Natural killer cell (primary cell): ENCODE measurements at places on chromosomes 12 and 14. TPM values are rescaled to one million over a fixed set of nuclear protein-coding genes. Genes with fewer than 3 reads are reported as not detected.

Gene IAPP
- not detected for total RNA-seq

Gene LBHD2
- total RNA-seq, result not detected

Gene ENDOU
- total RNA-seq, result 0.41 TPM

Gene HCAR1
- total RNA-seq, result not detected

Gene GLIPR1L1
- not detected for total RNA-seq

Gene KCNH3
- total RNA-seq, result 1.6 TPM

Gene OTOGL
- total RNA-seq, result not detected

Gene KRT81
- total RNA-seq, result 1.3 TPM

Gene FGF6
- not detected for total RNA-seq

Gene CFAP251
- total RNA-seq, result 0.59 TPM

Gene CAPZA3
- not detected for total RNA-seq

DNA sequence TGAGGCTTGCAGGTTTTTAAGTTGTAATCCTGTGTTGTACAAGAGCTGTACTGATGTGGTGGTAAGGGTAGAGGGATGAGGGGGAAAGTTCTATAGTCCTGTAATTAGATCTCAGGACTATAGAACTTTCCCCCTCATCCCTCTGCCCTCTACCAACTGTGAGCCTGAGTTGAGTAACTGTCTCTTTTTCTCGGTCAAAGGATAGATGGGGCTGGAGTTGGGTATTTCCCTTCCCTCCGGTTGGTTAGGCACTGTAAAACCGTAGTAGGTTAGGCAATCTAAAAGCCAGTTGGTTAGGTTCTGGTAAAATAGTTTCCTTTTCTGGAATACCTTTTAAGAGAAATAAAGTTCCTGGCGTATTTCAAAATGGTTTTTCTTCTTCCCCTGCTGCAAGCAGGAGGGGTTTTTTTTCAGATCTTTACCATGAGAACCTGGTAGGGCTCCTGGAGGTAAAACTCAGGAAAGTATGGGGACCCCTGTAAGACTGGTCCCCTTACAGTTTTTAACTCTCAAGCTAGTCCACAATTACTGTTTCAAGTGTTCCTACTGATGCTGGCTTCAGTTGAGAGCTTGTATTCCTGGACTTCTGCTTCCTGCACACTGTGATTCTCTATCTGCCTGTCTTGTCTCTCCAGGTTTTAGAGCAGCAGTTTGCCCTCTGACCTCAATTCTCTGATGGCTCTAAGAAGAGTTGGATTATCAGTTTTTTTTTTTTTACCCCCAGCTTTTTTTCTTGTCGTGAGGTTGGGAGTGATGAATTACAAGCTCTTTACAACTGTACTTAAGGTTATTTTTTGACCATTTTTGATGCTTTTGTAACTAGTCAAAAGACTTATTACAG is 58.7 kb downstream of the FUT8 start:
- DNase-seq, result no peak

DNA sequence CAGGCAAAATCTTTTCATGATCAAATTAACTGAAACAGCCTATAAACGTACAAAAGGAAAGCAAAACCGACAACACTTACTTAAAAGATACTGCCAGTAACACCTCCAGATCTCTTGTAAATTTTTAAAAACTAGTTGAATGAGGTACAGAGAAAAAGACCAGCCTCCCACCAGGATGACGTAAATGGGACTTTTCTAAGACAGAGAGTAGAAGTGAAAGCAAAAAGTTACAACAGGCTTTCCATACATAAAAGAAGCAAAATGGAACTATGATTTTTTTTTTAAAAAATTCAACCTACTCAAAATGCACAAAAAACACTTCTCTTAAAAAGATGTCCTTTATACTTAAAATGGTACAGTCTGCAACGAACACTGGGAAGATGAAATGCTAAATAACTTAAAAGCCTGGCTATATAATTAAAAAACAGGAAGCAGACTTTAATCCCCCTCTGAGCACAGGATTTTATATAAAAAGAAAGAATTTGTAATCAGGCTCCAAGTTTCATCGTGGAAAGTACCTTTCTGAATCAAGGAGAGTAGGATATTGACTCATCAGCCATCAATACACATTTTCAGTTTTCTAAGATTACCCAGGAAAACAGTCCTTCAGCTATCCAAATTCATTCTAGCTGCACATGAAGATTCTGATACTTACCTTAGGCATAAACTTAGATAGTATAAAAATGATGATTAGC is 14.2 kb upstream of the MYO1A start:
- peak; percentile 92 for DNase-seq

- DNase-seq, result no peak
Measured at GRCh38 chr12:128767518-128767917, 56.2 kb downstream of the SLC15A4 start.

DNA sequence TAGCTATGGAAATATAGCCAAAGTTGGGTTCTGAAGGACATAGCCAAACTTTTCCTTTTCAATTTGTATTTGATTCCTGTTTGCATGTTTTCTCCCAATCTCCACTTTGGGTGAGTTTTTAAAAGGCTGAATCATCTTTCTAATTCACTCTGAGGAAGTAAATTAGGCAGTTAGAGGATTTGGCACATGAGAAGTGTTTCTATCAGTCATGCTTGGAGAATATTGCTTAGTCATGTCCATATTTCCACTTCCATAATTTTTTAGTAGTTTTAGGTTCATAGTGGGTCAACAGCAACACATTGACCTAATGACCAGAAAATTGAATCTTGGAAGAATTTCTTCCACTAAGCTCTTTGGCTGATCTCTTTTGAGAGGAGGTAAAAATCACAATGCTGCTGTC is 21.8 kb downstream of the IRAK3 start:
- no peak for DNase-seq

DNA sequence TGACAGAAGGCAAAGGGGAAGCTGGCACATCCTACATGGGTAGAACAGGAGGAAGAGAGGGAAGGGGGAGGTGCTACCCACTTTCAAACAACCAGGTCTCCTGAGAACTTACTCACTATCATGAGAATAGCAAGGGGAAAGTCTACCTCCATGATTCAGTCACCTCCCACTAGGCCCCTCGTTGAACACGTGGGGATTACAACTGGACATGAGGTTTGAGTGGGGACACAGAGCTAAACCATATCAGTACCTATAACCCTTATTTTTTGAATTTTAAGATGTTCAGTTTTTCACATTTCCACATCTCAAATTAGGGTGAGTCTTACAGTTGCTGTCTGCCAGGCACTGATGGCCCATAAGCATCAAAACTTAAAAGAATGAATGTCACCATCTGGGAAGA is 80.2 kb upstream of the ST8SIA1 start:
- DNase-seq, result no peak

DNA sequence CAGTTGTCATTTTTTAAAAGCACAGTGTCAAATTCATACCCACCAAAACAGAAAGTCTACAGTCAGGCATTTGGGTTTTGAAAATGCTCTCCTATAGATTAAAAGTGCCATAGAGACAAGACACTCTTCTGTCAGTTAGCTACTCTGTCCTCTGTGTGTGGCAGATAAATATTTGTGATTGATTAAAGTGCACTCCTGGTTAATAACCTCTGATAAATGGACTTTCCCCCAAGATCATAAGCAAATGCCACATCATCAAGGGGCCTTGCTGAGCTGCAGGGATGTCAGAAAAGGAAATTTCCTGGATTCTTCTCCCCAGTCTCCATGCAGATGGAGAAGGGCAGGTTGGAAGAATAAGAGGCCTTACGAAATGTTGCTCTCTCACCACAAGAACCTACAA is 1329.5 kb upstream of the TMEM132C start:
- no peak for DNase-seq

DNA sequence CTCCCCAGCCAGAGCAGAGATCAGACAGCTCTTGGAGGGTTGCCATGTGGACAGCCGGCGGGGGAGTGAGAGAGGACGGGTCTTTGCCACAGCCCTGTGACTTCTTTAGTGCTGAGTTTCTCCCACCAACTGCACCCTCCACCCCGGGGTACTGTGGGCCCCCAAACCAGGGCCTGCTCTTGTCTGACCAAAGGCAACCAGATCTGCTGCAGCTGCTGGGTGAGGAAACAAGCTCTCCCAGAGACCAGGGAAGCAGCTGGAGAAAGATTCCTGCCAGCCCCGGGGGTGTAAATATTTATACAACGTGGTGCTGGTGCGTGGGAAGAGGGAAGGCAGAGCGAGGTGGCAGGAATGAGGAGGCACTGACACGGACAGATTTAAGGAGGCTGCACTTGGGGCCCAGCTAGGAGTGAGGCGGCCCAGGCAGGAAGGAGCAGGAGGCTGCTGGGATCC is 14.3 kb upstream of the ZFP36L1 start:
- DNase-seq, result no peak

- no peak for DNase-seq
Measured at GRCh38 chr12:46386360-46386867, 13.8 kb upstream of the SLC38A2 start.

- DNase-seq, result no peak
Measured at GRCh38 chr12:11713202-11713601, 63.7 kb downstream of the ETV6 start.

- no peak for DNase-seq
Measured at GRCh38 chr12:131007031-131007739, 53.5 kb downstream of the ADGRD1 start.

GRCh38 chr12:28958553-28959195 is 190.4 kb upstream of the FAR2 start:
- DNase-seq, result no peak

DNA sequence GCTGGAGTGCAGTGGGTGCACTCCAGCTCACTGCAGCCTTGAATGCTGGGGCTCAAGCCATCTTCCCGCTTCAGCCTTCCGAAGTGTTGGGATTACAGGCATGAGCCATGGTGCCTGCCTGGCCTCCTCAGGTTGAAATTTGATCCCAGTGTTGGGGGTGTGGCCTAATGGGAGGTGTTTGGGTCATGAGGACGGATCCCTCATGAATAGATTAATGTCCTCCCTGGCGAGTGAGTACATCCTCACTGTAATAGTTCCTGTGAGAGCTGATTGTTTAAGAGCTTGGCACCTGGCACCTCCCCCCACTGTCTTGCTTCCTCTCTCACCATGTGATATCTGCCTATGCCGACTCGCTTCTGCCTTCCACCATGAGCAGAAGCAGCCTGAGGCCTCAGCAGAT is 84.7 kb downstream of the TSPAN9 start:
- no peak for DNase-seq

GRCh38 chr12:101407049-101407435 is 530 bp downstream of the ARL1 start:
- DNase-seq, result peak; percentile 46

DNA sequence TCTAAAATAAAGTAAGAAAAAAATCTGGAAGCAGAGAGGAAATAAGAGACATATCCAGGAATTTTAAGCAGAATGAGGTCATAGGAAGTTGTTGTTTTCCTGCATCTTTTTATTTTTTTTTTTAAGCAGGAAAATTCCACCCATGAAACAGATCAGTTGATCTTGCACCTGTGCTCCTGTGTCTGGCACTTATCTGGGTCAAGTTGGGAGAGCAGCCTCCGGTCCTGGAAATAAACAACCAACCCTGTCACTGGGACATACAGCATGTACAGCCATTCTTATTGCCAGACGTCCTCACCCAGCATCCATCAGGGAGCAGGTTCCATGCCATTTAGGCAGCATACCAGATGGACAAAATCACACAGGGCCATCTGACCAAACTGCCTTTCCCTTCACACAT is 266.0 kb upstream of the BTG1 start:
- no peak for DNase-seq

DNA sequence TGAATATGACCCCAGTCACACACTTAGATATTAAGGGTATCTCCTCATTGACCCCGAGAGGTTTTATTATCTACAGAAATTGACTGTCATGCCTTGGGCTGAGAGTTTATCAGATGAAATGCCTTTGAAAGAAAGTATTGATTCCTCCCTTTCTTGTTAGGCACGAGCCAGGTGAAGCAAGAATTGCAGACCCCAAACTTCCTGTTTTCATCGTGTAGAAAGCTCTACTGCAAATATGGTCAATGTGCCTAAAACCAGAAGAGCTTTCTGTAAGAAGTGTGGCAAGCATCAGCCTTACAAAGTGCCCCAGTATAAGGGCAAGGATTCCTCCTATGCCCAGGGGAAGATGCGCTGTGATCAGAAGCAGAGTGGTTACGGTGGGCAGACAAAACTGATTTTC is 143.9 kb upstream of the FUT8 start:
- no peak for DNase-seq

- DNase-seq, result no peak
Measured at GRCh38 chr14:91961297-91962220, 14.1 kb upstream of the FBLN5 start.

DNA sequence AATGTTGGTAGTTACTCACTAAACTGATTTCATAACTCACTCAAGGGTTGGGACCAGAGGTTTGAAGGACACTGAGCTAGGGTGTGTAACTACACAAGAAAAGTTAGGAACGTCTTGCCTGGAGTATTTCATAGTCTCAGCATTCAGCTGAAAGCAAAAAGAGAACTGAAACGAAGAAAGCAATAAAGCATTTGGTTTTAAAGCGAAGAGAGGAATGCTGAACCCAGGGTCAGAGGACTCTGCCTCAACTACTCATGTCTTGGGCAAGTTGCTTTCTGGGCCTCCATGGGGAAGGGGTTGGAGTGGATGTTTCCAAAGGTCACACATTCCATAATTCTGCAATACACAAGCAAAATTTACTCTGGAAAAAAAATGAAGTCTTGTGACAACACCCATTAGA is 1.4 kb downstream of the GNS start:
- DNase-seq, result no peak

DNA sequence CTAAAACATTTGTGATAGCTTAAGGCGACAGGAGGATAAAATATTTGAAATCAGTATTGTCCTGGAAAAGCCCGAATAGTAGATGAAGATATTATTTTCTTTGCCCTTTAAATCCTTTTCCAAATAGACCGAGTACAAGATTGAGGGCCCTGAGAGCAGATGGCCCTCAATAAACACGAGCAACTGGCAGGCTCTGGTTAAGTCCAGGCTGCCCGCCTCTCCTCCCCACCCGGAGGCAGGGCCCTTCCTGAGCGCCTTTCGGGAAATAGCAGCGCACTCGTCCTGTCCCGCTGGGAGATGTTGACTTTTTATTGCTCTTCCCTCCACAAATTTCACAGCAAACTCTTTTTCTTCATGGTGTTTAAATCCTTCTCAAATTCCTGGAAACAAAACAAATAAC is 50.8 kb upstream of the MAX start:
- no peak for DNase-seq

GRCh38 chr14:104315625-104316024 is 177.2 kb downstream of the KIF26A start:
- DNase-seq, result no peak

DNA sequence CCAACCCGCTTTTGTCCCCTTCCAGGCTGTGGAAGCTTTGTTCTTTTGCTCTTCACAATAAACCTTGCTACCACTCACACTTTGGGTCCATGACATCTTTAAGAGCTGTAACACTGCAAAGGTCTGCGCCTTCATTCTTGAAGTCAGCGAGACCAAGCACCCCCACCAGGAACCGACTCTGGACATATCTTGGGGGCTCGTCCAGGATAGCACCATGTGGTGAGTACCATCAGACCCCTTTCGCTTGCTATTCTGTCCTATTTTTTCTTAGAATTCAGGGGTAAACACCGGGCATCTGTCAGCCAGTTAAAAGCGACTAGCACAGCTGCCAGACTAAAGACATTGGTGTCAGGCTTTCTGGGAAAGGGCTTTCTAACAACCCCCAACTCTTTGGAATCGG is 137.6 kb upstream of the PPFIA2 start:
- peak; percentile 13 for DNase-seq

GRCh38 chr14:97061714-97062113 is 264.5 kb downstream of the VRK1 start:
- DNase-seq, result no peak

GRCh38 chr12:78540606-78541336 is 323.8 kb upstream of the SYT1 start:
- no peak for DNase-seq
